ENCODE measurements at places on chromosomes 16 and 17.

GRCh38 chr16:2852003-2852730 is 5.8 kb downstream of the PRSS22 start:
- DNase-seq, result no peak

GRCh38 chr16:77344341-77344740 is 90.5 kb downstream of the ADAMTS18 start:
- DNase-seq, result no peak

- no peak for DNase-seq
Measured at GRCh38 chr17:50181591-50182560, 16.1 kb downstream of the SGCA start.

DNA sequence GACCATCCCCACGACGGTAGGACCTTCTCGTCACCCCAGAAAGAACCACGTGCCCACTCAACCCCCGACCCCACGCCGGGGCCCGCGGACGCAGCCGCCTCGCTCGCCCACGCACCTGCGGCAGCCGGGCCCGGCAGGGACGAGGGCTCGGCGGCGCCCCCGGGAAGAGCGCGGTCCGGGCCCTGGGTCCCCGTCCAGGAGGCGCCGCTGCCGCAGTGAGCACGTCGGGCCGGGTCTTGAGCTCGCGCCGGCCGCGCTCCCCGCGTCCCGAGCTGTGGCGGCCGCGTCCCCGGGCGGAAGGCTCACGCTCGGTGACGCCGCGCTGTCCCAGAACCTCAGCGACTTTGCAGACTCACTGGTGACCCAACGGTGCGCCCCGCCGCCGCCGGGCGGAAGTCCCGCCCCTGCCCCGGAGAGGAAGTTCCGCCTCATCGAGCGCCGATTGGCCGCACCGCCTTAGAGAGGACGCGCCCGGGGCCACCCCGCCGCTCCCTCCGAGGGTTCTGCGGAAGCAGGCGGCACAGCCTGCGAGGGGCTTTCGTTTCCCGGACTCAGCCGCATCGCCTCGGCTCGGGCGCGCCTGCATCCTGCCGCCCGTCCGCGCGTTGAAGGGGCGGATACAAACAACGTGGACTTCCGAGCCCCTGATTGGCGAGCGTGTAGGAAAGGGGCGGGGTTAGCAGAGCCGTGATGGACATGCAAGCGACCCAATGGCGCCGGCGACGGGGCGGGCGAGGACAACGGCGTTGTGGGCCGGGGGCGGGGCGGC is 793 bp upstream of the RAB40C start:
- peak; percentile 99 for DNase-seq

- DNase-seq, result no peak
Measured at GRCh38 chr16:11403534-11403795, 58.2 kb downstream of the RMI2 start.

DNA sequence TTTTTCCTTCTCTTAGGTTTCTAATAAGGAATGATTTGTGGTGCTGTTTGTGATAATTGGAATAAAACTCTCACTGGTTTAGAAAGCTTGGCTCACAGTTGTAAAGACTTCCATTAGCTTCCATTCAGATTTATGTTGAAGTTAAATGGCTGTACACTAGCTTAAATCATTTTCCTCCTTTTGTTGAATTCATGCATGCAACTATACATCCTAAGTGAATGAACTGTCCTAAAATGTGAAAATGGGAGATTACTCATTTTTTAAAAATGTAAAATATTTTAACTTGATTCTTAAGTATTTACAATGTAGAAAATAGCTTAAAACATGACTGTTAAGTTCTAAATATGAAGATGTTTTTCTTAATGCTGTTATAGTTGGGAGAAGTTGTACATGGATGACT is 15.2 kb downstream of the PRKCA start:
- DNase-seq, result no peak

DNA sequence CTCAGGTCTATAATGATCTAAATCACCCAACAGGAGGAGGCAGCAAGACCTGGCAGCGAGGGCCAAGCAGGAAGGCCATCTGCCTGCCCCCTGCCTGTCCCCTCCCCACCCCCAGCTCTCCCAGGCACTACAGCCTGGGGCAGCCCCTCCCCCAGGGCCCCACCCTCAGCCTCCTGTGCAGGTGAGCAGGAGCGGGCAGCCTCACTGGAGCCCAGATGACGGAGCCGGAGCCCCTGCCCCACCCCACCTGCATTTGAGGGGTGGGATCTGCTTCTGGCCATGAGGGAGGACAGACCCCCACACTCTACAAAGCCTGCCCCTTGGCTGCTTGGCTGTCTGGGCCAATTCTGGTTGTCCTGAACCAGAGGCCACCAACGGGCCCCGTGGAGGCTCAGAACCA is 12.4 kb upstream of the BAHCC1 start:
- DNase-seq, result no peak

DNA sequence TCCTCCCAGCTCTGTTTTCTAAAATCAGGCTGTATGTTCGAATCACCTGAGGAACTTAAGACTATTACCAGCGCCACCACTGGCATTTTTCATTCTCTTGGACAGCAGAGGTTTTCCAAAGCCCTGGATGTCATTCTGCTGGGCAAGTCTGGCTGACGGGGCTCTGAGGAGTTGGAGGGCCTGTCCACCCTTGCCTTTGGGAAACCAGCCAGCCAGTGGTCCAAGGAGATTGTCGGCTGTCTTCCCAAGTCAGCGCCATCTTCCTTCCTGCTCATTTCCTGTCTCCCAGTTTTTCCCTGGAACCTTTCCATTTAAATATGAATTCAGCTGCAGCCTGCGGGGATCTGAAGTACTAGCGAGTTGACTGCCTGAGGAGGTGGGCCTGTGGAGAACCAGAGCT is 258.3 kb downstream of the PRKCA start:
- DNase-seq, result no peak

GRCh38 chr17:42276359-42276608 is at the start of gene STAT5B:
Gene STAT5B (minus strand): TSS chr17:42276391. CDS start chr17:42232127, 44,264 bp downstream.
- DNase-seq, result peak; percentile 60

GRCh38 chr16:85334718-85335583 is 222.7 kb upstream of the CIBAR2 start:
- DNase-seq, result no peak
